ENCODE measurements at places on chromosomes 5 and 9.

DNA sequence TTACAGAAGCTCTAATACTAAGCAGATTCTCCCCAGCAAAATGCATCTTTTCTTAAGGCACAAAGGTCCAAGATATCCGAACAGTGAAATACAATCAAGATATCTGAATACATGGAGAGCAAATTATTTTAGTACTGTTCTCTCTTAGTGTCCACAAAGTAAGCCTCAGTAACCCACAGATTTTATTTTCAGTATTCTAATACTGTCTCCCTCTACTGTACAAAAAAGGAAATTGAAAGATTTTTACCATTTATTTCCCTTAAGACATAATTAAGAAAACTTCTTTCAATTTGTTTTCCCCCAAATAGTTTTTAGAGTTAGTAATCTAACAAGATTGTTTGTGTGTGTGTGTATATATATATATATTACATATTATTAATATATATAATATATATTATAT lies 24.7 kb upstream of the NOL6 start:
- DNase-seq, result no peak

GRCh38 chr5:166062094-166062493 lies 2229.4 kb upstream of the WWC1 start:
- DNase-seq, result no peak

DNA sequence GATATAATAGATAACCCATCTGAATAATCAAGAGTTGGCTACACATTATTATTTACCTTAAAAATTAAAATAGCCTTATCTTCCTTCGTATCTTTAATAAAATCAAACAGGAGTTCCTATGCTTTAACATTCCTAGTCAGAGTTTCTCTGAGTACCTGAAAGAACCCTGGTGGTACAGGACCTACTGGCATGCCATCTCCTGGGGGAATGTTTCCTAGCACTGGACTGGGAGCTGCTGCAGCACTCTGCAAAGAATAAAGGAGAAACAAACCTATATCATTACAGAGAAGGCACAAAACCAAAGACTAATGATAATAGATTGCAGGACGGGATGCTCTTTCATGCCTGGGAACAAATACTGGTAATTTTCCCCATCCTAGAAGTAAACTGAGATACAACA lies 119.5 kb upstream of the ACOT12 start:
- DNase-seq, result no peak

GRCh38 chr9:99451112-99451606 lies 229.1 kb downstream of the SEC61B start:
- DNase-seq, result no peak

DNA sequence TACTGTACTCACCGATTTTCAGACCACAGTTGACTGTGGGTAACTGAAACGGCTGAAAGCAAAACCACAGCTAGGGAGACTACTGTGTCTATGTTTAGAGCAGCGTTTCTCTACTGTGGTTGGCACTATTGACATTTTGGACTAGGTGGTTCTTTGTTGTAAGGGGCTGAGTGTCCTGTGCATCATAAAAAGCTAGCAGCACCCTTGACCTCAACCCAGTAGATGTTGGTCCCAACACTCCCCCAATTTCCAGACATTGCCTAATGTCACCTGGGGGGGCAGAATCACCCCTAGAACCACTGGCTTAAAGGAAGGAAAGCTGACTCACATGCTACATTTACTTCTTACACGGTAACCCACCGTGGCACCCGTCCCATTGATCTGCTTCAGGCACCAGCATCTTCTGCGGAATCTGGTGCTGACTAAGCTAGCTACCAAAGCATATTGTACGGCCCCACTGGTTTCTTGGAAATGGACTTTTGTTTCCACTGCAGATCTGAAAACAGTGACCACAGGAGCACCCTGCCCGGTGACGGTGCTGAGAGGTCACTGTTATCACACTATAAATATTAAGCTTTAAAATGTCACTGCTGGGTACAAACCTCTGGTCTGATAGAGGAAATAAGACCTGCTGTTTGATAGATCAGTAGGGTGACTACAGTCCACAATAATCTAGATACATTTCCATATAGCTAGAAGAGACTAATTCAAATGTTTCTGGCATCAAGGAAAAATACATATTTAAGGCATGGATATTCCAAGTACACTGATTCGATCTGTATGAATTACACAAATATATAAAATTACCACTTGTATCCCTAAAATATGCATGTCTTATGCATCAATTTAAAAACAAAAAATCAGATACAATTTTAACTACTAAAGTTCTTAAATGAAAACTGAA lies 151.4 kb downstream of the HSD17B3 start:
- no peak for DNase-seq

- peak; percentile 73 for DNase-seq
Observed at GRCh38 chr5:132825033-132825833, 5.2 kb downstream of the SHROOM1 start.

DNA sequence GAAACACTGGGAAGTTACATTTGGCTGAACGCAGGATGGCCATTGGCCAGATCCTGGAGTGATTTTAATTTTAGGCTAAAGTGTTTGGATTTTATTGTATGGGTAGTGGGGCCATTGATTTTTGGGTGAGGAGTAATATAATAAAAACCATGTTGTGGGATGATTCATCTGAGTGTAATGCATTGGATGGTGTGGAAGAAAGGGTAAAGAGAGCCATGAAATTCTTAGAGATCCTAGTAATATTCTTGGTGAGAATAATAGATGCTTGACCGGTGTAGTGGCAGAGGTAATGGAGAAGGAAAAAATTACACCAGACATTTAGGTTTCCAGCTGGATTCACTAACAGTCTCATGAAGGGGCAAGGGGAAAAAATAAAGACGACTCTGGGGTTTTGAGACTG lies 158.1 kb downstream of the NPR3 start:
- no peak for DNase-seq

DNA sequence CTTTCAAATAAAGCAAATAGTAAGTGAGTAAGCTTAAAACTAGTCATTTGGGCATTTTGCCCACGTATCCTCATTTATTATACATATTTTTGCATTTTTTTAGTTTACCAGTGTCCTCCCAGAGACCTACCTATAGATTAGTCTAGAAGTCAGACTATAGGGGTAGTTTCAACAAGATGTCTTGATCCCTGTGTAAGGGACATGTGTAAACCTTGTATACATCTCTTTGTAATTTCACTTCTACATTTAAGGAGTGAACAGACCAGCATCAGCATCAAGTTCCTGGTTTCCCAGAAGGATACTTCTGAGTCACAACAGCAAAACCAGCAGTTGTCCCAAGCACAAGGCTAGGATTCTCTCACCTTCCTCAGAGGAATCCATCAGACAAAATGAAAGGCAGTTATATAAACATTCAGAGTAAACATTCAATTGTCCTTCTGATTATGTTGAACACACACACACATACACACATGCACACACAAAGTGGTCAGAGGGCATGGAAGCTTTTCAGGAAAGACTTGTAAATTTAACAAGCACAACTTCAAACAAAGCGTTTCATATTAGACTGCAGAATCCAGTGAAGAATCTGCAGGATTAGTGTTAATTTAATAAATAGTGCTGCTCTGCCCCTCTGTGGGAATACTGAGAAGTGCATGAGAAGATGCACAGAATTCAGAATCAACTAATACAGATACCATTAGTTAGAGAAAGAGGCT lies 55.4 kb downstream of the HINT1 start:
- peak; percentile 6 for DNase-seq

- DNase-seq, result no peak
Observed at GRCh38 chr9:87075537-87075936, 128.2 kb upstream of the GAS1 start.

GRCh38 chr5:67393211-67393610 lies 196.6 kb upstream of the CD180 start:
- DNase-seq, result no peak

- DNase-seq, result peak; percentile 34
Observed at GRCh38 chr9:74773886-74774479, 113.7 kb downstream of the TRPM6 start.

GRCh38 chr5:147455822-147456450 lies 53.9 kb downstream of the DPYSL3 start:
- no peak for DNase-seq

GRCh38 chr9:35760651-35761050 lies 6.6 kb upstream of the MSMP start:
- DNase-seq, result no peak

DNA sequence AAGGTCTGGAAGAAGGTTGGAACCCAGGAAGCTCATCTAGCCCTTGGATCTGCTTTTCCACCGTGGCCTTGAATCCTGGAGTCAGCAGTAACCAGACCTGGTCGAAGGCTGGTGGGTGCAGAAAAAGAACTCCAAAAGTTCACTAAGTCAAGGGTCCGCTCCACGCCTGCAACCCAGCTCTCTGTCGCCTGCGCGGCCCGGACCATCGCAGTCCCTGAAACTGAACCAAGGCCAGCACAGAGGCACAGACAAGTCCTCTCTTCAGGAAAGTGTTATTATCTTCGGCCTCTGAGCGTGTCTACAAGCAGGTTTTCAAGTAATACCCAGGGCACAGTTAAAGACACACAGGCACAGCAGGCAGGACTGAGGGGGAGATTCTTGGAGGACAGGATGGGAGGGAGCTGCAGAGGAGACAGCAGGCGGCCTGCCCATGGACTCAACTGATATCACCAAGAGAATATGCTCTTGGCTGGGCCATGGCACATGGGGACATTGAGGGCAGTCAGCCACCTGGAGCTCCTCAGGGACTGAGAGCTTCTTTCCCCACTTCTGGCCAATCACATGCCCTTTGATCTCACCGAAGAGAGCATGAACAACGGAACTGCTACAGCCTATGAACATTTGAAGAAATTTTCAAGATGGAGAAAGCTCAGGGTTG lies 45.8 kb upstream of the SEMA4D start:
- DNase-seq, result no peak

- peak; percentile 75 for DNase-seq
Observed at GRCh38 chr9:126618585-126619360, 5.0 kb downstream of the LMX1B start.

DNA sequence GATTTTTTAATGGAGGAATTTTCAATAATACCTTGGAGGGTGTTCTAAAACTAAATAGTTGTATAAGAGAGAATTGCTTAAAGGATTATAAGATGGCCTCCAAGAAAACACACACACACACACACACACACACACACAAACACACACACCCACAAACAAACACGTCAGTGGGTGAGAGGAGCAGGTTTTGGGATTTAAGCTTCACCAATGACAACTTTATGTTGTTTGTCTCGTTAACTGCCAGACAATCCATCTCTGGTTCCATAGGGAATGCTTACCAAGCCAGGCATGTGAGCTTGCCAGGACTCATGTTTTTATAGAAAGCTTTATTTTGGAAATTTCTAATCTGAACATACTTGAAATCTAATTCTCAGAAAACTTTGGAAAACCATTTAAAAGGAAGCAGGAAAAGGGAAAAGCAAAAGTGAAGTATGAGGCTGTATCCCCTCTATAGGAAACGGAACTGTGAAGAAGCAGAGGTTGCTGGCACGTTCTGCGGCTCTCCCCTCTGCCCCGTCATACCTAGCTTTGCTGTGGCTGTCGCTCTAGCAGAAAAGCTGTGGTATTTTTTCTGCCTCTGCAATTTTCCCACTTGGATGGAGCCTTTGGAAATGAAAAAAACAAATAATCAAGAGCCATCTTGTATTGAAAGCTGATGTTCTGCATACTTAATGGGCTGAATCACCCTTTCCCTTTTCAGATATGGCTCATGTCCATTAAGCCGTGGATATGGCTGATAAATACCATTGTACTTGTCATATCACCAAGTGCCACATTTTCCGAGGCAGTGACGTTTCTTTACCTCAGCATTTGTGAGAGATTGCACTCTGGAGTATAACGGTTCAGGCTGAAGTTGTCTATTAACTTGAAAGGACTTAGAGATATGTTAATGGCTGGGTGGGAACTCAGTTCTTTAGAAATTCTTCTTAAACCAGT lies 112.7 kb downstream of the NTRK2 start:
- DNase-seq, result no peak

GRCh38 chr9:130745210-130745800 lies 51.7 kb downstream of the EXOSC2 start:
- DNase-seq, result no peak

- no peak for DNase-seq
Observed at GRCh38 chr5:6734243-6734700, 21.0 kb downstream of the TENT4A start.

GRCh38 chr5:6525422-6525821 lies 76.8 kb downstream of the UBE2QL1 start:
- no peak for DNase-seq

GRCh38 chr9:18941060-18941740 lies 91.8 kb downstream of the SAXO1 start:
- no peak for DNase-seq

GRCh38 chr9:129665389-129665775 lies at the start of gene PRRX2:
TSS of gene PRRX2 (plus strand) at chr9:129665647. CDS start at chr9:129665868, 221 bp downstream.
- DNase-seq, result no peak

GRCh38 chr5:157549283-157549629 lies 26.3 kb downstream of the ADAM19 start:
- no peak for DNase-seq

DNA sequence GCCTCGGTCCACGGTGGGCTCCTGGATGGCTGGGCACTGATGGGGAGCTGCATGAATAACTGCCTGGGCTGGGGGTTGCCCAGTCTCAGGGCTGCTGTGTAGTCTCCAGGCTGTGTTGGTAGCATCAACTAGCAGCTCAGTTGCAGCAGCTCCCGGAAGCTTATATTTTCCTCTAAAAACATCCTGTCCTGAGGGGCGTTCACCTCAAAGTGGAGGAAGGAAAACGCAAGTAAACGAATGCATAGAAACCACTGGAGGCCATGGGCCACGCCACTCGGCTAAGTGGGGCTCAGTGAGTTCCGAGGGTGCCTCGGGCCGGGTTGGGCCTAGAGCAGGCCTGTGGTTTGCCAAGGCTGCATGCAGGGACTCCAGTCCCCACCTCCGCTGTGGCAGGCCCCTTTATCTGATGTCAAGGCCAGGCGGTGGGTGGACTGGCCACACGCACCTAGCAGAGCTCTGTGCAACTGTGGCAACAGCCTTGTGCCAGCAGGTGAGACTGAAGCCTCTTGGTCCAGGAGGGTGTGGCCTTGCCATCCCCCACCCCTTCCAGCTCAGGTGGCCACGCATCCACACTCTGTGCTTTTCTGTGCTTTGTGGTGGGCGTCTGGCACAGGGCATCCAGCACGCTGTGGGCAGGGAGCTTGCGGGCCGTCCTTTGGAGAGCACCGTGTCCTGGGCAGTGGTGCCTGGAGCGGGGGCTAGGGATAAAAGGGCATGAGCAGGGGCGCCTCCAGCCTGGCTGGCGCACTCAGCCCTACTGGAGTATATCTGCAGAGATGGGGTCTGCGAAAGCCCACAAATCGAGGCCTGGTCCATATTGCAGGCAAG lies 15.1 kb downstream of the TCF7 start:
- no peak for DNase-seq

- DNase-seq, result no peak
Observed at GRCh38 chr9:126667190-126668055, 53.7 kb downstream of the LMX1B start.
